ENCODE measurements at places on chromosomes 11 and 22. TPM values are rescaled to one million over a fixed set of nuclear protein-coding genes. Genes with fewer than 3 reads are reported as not detected.

Gene FAM180B
- not detected for total RNA-seq

Gene CBLIF
- not detected for total RNA-seq

Gene GNG3
- total RNA-seq: not detected

Gene SHANK2
- 1.0 TPM for total RNA-seq

Gene ADM
- total RNA-seq: 129 TPM

Gene TTC38
- total RNA-seq: 28.9 TPM

Gene INS
- total RNA-seq: not detected

Gene SPDYC
- not detected for total RNA-seq

Gene KDM4D
- total RNA-seq: 2.1 TPM

Gene MUC5B
- not detected for total RNA-seq

Gene LRRC10B
- total RNA-seq: not detected

All from bronchus fibroblast of lung (primary cell).